ENCODE measurements at places on chromosomes 1 and 21.
A peak's percentile ranks its signal among the peaks of the same experiment; 100 is the strongest.

GRCh38 chr21:25764065-25764464 lies 29.3 kb downstream of the GABPA start:
- no peak for DNase-seq

GRCh38 chr21:36478941-36479340 lies 981 bp downstream of the CLDN14 start:
- DNase-seq, result no peak

DNA sequence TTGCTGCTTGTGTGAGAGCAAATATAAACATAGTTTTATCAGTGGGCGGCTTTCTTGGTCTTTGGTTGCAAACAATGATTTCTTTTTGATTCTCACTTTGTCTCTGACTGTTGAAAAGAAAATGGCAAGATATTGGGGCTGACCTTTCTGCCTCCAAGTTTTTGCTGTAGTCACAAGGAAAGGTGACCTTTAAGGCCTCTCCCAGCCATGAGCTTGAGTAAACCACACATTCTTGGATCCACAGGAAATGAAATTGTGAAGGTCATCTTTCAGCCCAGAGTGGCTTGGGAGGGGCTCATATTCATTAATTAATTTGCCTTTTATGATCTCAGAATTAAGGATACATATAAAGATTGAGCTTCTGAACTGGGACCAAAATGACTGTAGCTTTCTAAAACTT lies 241.6 kb downstream of the BACH1 start:
- no peak for DNase-seq

DNA sequence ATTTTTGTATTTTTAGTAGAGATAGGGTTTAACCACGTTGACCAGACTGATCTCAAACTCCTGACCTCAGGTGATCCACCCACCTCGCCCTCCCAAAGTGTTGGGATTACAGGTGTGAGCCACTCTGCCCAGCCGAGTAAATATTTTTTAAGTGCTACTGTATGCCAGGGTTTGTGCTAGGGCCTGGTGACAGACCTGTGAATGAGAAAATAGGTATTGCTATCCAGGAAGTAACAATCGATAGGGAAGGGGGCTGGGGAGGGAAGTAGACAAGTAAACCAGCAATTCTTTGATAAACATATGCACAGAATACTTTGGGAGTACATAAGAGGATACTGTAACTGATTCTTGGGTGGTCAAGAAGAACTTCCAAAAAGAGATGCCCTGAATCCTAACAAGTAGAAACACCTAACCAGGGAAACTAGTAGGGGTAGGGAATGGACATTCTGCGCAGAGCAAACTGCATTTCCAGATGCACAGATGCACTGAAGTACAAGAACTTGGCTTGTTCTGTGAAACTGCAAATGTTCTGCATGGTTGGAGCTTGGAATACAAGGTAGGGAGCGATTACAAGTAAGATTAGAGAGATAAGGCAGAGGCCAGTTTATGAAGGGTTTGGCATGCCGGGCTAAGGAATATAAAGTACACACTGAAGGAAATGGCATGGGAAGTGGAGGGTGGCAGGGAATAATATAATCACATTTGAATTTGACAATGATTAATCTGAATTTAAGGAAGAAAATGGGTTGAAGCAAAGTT lies 19.0 kb upstream of the DOCK7 start:
- DNase-seq, result no peak

DNA sequence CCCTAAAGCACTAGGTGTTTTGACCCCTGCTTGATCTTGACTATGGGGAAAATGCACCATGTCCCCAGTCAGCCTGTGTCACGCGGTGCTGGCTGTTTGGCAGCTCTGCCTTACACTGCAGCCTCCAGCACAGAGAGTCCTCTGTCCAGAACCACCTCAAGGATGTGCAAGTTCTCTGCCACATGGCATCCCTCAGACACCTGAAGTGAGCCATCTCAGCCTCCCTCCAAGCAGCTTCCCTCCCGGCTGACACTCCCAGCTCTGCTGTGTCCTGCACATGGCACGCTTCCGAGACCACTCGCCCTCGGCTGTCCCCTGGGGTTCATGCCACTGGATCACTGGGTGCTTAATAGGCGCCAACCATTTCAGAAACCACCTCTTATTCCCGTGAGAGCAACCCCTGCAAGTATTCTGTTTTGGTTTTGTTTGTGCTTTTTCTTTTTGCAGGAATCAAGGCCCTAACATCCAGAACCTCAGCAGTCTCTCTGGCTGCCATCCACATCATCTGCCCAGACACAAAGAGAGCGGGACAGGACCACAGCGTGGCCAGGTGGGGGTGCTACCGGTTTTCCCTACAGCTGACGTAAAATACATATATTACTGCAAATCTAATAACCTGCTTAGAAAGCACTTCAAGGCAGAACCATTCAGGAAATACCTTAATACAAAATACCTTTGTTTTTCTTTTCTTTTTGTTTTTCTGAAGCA lies 45.7 kb downstream of the CAPZB start:
- DNase-seq, result no peak

GRCh38 chr1:235925016-235925415 lies 58.3 kb upstream of the LYST start:
- DNase-seq, result no peak

DNA sequence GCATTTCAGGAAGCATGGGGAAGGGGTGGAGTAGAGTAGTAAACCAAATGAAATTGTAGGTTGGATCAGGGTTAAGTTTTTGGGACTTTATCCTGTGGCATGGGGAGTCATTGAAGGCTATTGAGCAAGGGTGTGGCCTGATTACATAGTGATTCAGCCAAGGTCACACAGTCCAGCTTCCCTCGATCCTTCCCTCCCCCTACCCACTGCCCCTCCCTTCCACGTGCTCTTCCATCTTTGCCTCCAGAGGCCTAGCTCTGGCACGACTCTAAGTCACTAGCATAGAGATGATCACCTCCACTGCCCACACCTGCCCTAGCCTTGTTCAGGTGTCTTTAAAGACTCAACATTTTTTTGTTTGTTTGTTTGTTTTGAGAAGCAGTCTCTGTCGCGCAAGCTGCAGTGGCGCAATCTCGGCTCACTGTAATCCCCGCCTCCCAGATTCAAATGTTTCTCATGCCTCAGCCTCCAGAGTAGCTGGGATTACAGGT lies 37.2 kb upstream of the SLC9A1 start:
- DNase-seq, result no peak

- no peak for DNase-seq
Observed at GRCh38 chr1:230050973-230051735, 15.9 kb upstream of the GALNT2 start.

DNA sequence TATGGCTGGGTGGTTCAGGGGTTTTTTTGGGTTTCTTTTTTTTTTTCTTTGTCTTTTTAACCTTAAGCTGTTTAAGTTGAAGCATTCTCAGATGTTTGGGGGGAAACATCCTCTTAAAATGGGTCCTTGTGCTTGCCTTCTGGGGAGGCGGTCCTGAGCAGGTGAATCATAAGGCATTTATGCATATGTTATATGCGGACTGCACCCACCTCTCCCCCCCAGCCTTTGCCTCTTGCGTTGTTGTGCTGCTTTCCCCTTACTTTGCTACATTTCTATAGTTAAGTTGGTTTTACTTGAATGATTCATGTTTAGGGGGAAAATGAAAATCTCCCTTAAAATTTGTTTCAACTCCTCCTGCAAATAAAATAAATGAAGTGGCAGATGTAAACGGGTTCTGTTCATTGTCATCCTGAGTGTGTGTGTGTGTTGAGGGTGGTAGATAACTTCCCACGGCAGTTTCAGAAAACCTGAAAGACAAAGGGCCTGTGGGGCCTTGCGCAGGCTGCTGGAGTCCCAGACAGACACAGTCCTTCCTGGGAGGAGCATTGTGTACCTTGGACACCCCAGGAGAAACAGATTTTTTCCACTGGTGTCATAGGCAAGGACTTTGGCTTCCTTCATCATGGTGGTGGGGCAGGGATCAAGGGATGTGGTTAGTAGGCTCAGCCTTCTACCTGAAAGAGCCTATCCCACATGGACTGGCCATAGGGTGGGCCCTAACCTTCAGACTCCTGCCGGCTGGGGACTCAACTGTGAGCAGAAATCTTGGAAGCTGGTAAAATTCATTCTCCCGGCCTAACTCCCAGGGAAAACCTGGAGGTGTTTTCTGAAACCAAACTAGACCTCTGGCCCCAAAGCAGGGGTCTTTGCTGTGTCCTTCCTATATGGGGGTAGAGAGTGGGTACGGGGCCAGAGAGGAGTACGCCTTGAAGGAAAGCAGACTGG lies 926 bp upstream of the SH3D21 start:
- DNase-seq, result peak; percentile 52

DNA sequence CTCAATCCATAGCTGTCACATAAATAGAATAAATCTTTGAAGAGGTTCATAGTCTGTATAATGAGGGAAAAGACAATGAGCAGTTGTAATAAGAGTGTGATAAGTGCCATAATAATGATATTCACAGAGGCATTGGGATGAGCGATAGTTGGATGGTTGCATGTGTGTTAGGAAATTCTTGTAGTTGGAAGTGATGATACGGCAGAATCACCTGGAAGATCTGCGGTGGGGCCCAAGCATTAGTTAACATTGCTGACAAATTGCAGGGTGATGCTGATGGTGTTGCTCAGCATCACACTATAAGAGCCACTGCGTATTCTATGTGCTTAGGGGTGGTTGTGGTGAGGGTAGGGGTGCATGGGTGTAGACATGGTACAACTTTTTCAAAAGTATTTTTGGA lies 41.1 kb downstream of the ADGRL2 start:
- DNase-seq, result no peak

DNA sequence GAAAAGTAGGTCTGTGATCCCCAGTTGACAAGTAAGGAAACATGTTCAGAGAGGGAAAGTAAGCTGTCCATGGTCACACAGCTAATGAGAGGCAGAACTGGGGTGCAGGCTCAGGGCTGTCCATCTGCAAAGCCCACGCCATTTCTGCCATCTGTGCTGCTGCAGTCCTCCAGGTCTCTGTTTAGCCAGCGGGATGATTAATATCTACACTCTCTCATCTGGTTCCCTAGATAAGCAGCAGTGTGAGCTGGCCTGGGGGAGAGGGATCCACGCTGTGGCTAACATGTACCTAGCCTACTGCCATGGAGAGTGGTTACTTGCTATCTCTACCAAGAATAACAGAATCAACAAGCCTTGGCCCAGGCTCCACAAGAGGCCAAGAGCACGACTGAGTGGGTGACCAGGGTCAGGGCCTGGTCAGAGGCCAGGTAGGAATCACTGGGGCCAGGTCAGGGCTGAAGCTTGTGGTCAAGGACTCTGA lies 75.2 kb downstream of the TRABD2B start:
- no peak for DNase-seq

DNA sequence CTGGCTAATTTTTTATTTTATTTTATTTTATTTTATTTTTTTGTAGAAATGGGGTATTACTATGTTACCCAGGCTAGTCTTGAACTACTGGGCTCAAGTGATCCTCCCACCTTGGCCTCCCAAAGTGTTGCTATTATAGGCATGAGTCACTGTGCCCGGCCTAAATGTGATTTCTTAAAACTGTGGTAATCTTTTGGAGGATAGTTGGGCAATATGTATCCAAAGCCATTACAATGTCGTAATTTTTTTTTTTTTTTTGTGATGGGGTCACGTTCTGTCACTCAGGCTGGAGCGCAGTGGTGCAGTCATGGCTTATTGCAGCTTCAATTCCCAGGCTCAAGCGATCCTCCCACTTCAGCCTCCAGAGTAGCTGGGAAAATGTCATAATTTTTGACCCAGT lies 14.2 kb downstream of the ETV3L start:
- no peak for DNase-seq

DNA sequence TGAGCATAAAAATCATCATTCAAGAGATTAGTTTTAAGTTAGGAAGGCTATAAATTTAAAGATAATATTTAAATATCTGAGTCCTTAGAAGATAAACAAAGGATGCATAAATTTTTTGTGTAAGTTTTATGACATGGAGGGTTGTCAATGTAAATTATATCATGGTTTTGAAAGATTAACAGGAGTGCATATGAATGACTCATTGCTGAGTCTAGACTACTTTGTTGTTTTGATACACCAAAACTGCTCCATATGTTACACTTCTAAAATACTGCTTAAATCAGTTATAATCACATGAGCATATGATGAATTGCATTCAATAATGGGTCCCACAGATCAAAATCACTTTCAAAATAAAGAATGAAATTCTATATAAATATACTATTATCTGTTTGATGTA lies 312.5 kb downstream of the KCNT2 start:
- DNase-seq, result no peak

DNA sequence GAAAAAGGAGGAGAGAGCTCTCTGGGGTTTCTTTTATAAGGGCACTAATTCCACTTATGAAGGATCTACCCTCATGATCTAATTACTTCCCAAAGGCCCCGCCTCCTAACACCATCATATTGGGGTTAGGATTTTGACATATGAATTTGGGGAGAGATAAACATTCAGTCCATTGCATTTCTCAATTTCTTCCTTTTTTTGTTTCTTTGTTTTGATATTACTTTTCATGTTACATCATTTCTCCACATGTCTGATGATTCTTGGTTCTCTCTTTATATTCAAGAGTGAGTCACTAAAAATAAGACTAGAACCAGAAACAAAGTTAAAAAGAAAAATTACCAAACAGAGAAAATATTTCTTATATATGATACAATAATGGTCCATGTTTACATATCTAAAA lies 63.2 kb upstream of the DUSP10 start:
- DNase-seq, result no peak

GRCh38 chr1:43267291-43267805 lies 2.4 kb upstream of the TMEM125 start:
- no peak for DNase-seq

Data from stimulated activated CD4-positive, alpha-beta T cell treated with anti-CD3 and anti-CD28 coated beads, Interleukin-2, amount 100 ng/mL, for 24 hours (primary cell).